Activated CD4-positive, CD25-positive, alpha-beta regulatory T cell treated with anti-CD3 and anti-CD28 coated beads, Interleukin-2, amount 50 U/mL, for 72 hours (primary cell): ENCODE measurements at places on chromosomes 11 and 22.

GRCh38 chr11:2678396-2678795, 21.4 kb downstream of the KCNQ1OT1 start:
- peak; percentile 3 for DNase-seq

DNA sequence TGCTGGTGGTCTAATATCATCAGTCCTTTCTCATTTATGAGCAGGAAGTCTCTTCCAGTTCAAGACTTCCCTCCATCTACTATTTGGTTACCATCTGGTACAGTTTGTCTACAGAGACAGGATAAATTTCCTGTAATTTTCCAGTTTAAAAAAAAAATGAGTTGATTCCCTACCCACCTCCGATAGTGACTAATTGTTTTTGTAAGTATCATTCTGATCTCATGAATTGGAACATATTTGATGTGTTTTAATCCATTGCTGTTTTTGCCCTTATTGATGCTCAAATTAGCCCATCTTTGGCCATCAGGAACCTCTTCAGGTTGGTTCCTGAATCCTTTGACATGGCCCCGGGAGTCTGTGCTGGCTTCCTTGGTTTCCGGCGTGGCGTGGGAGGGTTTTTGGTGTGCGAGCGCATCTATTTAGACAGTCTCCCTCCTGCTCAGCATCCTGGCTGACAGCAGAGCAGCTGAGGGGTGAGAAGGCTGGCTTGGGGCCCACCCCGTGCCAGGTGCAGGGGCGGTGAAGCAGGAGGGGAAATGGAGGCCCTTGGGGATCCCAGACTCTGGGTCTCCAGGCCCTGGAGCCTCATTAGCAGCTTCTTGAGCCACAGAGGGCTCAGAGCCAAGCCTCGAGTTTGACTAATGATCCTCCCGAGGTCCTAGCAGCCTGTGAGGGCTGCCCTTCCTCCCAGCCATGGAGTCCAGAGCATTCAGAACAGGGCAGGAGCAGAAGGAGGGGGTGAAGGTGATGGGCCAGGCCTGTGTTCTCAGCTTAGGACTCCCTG, 6.8 kb downstream of the OMP start:
- no peak for DNase-seq

DNA sequence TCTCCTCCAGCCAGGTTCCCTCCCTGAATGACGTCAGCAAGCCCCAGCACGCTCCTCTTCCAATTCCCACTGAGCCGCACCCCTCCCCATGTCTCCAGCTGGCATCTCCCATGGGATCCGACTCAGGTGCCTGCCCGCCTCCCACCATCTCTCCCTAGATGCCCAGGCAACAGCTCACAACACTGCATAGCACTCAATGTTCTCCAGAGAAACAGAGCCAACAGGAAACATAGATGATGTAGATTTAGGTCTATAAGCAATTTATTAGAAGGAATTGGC, 532.3 kb downstream of the BRD1 start:
- no peak for DNase-seq

DNA sequence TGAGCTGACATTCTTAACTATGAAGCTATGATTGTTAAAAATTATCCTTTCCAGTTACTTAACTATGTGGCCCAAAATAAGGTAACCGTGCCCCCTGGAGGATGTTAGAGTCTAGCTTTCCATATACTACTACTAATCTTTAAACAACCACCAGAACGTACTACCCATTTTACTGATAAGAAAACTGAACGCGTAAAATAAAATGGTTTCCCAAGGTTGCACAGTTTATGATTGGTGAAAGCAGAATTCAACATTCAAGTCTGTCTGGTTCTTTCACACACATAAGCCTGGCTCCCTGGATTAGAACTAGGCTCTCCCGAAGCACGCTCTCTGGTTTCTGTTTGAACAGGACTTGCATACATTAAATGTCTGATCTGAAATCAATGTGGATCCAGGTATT, 437.8 kb upstream of the CCDC90B start:
- DNase-seq, result no peak

DNA sequence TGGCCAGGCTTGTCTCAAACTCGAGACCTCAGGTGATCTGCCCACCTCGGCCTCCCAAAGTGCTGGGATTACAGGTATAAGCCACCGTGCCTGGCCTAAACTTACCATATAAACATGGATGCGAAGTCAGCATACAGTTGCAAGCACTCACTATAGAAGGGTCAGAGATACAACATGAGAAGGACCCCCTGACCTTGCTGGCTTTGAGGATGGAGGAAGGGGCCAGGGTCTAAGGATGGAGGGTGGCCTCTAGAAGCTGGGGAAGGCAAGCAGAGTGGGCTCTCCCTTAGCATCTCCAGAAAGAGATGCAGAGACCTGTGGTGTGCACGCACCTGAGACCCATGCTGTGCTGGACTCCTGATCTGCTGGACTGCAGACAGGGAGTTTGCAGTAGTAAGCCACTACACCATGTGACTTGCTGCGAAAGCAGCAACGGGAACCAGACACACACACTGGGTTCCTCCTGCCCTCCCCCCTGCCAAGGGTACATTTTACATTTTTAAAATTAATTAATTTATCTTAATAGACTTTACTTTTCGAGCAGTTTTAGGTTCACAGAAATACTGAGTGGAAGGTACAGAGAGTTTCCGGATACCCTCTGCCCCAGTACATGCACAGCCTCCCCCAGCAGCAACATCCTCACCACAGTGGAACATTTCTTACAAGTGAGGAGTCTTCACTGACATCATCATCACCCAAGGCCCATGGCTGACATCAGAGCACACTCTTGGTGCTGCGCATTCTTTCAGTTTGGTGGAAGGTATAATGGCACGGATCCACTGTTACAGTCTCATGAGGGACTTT, 170.1 kb upstream of the B3GAT1 start:
- DNase-seq, result no peak

GRCh38 chr11:111797145-111797581, 31.0 kb upstream of the PPP2R1B start:
- no peak for DNase-seq

DNA sequence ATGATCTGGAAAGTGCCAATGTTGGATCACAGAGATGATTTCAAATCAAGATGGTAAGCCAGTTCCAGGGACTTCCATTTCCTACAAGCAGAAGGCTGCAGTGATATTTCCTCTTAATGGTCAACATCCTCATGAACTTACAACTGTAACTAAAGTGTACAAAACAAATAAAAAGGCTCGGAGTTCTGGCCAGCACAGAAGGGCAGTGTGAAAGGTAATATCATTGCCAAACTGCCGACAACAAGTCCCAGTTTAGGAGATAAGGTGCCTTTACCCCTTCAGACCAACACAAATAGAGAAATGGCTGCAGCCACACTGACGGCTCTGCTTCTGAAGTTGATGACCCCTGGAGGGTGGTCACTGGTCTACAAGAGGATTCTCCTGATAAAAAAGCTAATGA, 91.1 kb downstream of the ETS1 start:
- DNase-seq, result no peak

GRCh38 chr22:38494498-38494897, 11.6 kb downstream of the DDX17 start:
- DNase-seq, result no peak

DNA sequence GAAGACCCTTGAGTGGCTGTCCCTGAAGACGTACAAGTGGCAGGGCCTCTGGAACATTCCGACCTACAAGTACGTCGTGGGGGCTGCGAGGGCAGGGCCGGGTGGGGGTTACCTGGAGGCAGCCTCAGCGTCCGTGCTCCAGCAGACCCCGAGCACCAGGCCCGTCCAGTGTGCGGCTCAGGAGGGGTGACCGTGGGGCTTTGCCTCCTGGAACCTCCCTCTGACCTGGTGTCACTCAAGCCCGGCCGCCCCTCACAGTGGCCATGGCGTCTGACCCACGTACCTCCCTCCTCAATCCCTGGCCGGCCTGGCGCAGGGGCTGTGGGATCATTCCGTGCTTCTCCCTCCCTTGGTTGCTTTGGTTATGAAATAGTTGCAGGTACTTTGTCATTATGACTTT, 18.5 kb downstream of the RNH1 start:
- no peak for DNase-seq

DNA sequence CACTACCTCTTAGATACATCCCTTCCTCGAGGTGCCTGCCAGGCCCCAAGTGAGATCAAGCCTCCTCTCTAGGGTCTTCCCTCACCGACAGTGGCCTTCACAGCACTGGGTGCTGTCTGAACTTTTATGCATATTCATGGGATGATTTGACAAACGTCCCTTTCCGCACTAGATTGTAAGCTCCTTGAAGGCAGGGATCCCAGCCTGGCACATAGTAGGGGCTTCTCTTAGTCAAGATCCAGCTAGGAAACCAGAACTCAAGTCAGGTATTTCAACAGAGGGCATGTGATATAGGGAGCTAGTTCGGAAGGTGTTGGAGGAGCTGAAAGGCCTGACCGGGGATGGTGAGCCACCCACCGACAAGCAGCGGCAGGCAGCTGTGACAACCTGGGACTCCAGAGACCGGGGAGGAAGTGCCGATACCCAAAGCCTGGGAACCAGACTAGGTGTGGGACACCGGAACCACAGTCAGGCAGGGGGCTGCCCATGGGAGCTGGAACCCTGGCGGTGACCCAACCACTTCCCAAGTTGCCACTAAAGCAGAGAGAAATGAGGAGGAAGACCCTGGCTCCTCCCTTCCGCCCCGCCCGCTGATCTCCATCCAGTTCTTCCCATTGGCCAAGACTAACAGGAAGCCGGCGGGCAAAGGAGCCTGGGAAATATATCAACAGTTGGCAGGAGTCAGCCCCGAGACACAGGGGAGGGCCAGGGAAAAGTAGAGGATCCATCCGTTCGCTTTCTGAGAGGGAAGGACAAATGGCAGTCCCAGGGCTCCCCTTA, 39.8 kb upstream of the CD82 start:
- DNase-seq, result no peak

DNA sequence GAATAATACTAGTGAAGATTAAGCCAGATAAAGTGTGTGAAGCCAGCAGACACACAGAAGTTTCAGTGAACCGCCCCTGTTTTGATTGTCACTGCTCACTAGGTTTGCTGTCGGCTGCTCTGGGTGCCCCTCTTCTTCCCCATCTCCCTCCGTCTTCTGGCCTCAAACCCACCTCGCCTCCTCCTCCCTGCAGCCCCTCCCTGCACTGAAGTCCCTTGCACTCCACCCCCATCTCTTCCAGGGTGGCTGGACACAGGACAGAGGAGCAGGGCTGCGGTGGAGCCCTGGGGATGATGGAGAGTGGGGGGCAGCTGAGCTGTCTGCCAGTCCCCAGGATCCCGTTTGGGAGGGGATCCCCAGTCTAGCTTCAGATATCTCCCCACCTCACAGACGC, 53.5 kb downstream of the CYTH4 start:
- no peak for DNase-seq

GRCh38 chr11:71223671-71224660, 28.4 kb downstream of the SHANK2 start:
- DNase-seq, result no peak

DNA sequence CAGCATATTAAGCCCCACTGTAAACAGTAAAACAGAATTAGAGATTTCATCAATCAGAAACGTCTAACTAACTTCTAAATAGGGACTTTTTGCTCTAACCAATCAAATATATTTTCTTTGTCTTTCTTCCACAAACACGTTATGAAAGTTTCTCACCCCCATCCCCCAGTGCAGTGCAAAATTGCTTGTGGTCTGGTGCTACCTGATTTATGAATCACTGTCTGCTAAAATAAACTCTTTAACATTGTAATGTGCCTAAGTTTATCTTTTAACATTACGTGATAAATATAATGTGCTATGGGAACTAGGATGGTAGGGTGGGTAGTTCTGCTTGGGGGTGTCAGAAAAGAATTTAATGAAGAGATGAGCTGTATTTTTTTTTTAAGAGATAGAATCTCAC, 47.3 kb upstream of the SLC5A1 start:
- DNase-seq, result no peak

- DNase-seq, result no peak
Observed at GRCh38 chr11:17519061-17519885, 24.9 kb downstream of the USH1C start.

DNA sequence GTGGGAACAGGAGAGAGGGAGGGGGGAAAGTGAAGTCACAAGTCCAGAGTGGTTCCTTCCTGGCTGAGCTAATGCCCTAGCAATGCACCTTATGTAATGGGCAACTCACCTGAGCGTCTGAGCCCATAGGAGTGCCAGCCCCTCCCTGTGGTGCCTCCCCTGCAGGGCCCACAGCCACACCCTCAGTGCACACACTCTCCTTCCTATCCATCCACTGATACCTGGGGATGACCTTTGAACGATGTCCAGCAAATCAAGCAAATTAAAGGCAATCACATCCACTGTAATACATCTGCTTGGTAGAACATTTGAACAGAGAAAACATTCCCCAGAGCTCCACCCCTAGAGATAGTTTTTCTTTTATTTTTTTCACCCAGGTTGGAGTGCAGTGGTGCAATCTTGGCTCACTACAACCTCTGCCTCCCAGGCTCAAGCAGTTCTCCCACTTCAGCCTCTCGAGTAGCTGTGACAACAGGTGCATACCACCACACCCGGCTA, 19.6 kb upstream of the MICAL2 start:
- DNase-seq, result no peak

GRCh38 chr11:116192509-116193210, 580.1 kb downstream of the BUD13 start:
- no peak for DNase-seq

DNA sequence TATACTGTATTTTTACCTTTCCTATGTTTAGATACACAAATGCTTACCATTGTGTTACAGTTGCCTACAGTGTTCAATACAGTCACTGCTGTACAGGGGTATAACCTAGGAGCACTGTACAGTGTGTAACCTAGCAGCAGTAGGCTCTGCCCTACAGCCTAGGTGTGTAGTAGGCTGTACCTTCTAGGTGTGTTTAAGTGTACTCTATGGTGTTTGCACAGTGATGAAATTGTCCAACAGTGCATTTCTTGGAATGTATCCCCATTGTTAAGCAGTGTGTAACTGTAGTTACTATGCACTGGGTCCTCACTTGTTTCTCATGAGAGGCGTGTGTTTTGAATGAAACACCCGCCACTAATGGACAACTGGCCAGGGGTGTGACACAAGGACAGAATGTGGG, 269.0 kb downstream of the OPCML start:
- no peak for DNase-seq

GRCh38 chr11:1876361-1877063, 15.2 kb downstream of the PRR33 start:
- DNase-seq, result peak; percentile 33

- DNase-seq, result no peak
Observed at GRCh38 chr11:47524291-47524874, 28.5 kb downstream of the CELF1 start.

DNA sequence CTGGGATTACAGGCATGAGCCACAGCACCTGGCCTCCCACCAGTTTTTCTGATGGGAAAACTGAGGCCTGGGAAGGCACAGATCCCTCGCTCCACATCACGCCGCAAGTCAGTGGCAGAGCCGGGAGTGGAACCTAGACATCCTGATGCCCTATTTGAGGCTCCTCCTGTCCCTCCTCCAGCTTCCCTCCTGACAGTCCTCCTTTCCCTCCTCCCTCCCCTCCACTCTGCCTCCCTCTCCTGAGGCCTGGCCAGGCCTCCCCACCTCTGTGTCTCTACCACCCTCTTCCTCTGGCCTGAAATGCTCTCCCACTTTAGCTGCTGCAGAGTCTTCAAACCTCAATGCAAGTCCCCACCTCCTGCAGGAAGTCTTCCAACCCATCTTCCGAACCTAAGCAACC, 13.3 kb upstream of the TP53I11 start:
- DNase-seq, result no peak

- DNase-seq, result no peak
Observed at GRCh38 chr11:60629399-60629798, 70.0 kb upstream of the MS4A8 start.

- no peak for DNase-seq
Observed at GRCh38 chr22:27393371-27393770, 408.2 kb downstream of the MN1 start.

- no peak for DNase-seq
Observed at GRCh38 chr11:76335842-76336241, 45.1 kb downstream of the THAP12 start.

- DNase-seq, result no peak
Observed at GRCh38 chr11:82927264-82927880, 25.8 kb downstream of the DDIAS start.
